ENCODE measurements at places on chromosomes 7 and 10. TPM values are rescaled to one million over a fixed set of nuclear protein-coding genes. Genes with fewer than 3 reads are reported as not detected.

DNA sequence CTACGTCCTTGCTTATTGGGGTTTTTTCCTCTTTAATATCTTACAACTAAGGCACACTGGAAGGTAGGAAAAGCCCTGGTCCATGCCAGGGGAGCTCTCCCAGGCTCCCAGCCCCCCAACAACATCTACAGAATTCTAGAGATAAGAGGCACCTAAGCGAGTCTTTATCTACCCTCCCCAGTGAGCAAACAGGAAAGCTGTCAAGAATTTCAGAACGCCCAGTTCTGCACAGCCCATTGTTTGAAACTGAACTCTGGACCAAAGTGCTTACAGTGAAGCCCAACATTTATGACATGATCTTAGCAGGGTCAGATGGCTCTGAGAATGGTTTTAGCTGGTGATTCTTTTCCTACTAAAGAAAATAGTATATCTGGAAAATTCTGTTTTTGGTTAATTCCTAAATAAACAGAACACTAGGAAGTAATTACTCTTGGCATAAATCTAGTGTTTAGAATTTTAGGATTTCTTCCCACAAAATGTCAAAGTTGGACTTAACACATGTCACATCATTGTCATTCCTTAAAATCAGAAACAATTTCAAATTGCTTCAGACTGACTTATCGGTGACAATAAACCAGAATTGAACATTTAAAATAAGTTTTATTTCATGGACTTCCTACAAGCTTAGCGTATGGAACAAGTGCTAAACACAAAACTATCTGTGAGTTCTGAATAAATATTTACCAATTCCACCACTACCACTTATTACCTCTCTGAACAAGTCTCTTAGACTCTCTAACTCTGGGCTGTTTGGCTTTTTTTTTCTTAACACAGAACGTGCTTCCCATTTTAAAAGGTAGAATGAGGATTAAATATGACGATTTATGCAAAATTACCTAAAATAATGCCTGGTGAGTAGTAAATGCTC lies 31.3 kb upstream of the RNF32 start:
- H3K4me1 ChIP-seq: peaks cover 20% of the 10 kb centered on the region
- peaks cover 44% of the 10 kb centered on the region for H3K27me3 ChIP-seq
- H3K4me3 ChIP-seq: no peak overlapping the region
- no peaks in the 10 kb centered on the region for H3K36me3 ChIP-seq

The SPDYE8 gene
- not detected for total RNA-seq

GRCh38 chr7:47991270-47991669 lies 11.9 kb upstream of the HUS1 start:
- no peak for DNase-seq
- peak overlapping the region; percentile 89 for H3K27ac ChIP-seq
- no peaks in the 10 kb centered on the region for H3K27me3 ChIP-seq
- peak overlapping the region; percentile 79 for H3K4me3 ChIP-seq

DNA sequence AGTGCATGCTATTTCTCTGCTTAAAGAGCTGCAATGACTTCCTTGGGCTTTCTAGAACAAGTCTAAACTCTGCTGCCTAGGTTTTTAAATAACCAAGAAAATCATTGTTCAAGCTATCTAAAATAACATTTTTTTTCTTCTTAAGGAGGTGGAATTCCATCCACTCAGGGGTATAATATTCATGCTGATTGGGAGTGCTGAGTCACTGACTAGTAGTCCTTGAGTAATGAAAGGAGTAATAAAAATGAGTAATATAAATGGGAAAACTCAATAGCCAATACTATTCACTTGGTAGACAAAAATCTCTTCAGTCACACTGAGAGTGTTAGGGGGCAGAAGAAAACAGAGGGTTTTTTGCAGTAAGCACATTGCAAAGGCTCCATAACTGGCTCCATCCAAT lies 72.0 kb downstream of the GFRA1 start:
- DNase-seq: no peak
- H3K27me3 ChIP-seq: no peaks in the 10 kb centered on the region
- H3K36me3 ChIP-seq: no peaks in the 10 kb centered on the region
- no peak overlapping the region for H3K27ac ChIP-seq
- H3K4me1 ChIP-seq: no peaks in the 10 kb centered on the region

The TMEM236 gene
- total RNA-seq: not detected

DNA sequence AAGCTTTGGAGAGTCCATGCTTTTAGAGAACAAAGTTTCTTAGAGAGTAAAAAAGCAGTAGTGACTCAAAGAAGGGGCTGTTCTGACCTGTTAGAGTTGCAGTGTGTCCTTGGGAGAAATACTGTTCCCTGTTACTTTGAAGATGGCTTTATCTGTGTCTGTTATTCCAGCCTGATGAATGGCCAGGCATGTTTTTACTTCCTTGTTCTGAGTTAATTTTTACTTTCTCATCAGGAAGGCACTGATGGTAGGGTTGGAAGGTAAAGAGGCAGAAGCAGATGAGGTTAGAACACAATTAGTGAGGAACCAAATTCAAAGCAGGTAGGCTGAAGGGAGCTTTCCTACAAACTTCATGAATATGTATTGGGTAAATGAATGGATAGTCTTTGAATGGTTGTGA lies 138.5 kb upstream of the PRKCQ start:
- no peaks in the 10 kb centered on the region for H3K36me3 ChIP-seq
- no peak overlapping the region for H3K27ac ChIP-seq
- H3K4me3 ChIP-seq: no peak overlapping the region
- peaks cover 10% of the 10 kb centered on the region for H3K4me1 ChIP-seq
- DNase-seq: no peak

DNA sequence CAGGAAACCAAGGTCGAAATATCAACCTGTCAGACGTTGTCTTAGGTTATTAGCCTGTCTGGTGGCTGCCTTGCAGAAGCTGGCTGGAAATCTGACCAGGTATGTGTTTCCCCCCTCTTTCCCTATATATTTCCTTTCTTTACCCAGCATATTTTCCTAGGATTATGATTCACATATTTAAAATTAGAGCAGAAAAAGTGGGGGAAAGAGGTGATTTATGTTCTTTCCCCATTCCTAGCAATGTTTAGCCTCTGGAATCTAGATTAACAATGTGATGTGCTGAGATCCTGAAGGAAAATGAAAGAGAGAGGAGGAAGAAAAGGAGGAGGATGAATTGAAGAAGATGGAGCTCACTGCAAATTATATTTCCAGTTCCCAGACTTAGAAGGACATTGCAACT lies 421.4 kb upstream of the AUTS2 start:
- no peaks in the 10 kb centered on the region for H3K4me1 ChIP-seq
- no peak overlapping the region for H3K4me3 ChIP-seq
- no peaks in the 10 kb centered on the region for H3K27me3 ChIP-seq
- no peak for DNase-seq
- H3K27ac ChIP-seq: no peak overlapping the region

DNA sequence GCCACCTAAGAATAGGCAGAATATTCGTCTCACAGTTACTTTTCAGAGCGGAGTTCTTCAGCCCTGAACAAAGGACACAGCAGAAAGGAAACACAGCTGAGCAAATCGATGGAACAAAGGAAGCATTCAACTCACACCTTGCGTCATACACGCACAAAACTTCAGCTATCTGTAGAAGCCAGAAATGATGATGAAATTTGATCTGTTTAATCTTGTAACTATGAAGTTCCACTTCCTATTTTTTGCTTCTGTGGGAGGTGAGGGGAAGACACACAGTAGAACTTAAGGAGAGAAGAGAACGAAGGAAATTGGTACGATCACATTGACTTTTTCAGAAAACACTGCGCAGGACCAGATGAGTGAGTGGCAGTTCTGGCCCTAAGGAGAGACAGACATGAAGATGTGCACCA lies 26.2 kb downstream of the FAM171A1 start:
- H3K27ac ChIP-seq: no peak overlapping the region
- no peak overlapping the region for H3K4me3 ChIP-seq
- no peaks in the 10 kb centered on the region for H3K36me3 ChIP-seq
- no peaks in the 10 kb centered on the region for H3K4me1 ChIP-seq
- H3K27me3 ChIP-seq: peaks cover 22% of the 10 kb centered on the region
- no peak for DNase-seq

DNA sequence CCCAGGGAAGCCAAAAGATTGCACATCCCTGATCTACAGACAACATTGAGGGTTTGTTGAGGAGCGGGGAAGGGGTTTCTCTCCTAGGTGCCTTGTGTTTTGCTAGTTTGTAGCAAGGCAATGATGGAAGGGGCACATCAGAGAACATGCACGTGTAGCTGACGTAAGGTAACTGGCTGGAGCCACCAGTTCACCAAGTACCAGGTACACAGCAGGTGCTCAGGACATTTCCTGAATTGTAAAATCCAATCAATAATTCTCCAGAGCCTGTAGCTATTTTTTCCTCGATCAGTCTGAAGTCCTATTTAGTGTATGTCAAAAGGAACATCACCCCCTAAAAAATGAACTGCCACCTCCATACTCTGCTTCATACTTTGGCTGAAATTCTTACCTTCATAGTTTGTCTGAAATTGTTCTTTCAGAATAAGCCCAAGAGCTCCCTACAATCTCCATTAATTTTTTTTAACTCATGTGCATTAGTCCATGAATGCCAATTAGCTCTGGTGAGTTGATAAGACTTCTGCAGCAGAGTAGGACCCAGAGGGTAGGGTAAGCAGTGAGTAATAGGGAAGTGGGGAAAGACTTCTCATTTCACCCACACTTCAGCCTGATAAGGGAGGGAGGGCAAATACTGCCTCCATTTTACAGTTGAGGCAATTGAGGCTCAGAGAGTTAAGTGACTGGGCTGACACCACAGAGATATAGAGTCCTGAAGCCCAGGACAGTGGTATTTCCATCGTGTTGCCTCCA lies 36.0 kb upstream of the SLC26A3 start:
- H3K27me3 ChIP-seq: peaks cover 5% of the 10 kb centered on the region
- H3K27ac ChIP-seq: no peak overlapping the region
- H3K4me1 ChIP-seq: no peaks in the 10 kb centered on the region
- H3K4me3 ChIP-seq: no peak overlapping the region
- no peak for DNase-seq

- H3K27ac ChIP-seq: no peak overlapping the region
- no peaks in the 10 kb centered on the region for H3K4me1 ChIP-seq
- H3K36me3 ChIP-seq: no peaks in the 10 kb centered on the region
- H3K4me3 ChIP-seq: no peak overlapping the region
Observed at GRCh38 chr7:4297918-4298219, 384.2 kb upstream of the FOXK1 start.

The YKT6 gene
- total RNA-seq: 70.2 TPM

The SLC29A4 gene
- total RNA-seq: 0.42 TPM

DNA sequence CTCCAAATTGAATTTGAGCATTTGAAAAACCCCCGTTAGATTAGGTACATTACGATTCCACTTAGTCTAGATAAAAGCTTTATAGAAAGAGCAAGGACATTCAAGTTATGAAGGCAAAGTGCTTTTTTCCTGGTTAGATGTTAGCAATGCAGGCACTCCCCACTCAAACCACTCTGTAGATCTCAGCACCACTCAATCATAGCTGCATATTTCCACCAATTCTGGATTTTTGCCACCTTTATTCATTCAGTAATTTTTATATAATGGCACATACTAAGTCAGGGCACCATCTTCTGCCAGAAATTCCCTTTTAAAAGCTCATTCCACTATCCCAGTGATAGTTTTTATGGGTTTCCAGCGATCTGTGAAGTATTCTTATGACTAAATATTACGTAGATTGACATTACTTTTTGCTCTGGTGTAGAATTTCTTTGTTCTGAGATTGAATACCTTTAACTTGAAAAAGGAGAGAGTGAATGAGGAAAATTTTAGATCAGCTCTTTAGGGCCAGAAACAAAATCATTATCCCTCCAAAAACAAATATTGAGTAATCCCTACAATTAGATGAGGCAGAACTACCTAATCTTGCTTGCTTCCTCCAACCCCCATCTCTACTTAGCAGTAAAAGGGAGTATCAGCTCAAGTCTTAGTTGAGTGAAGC lies 51.6 kb downstream of the RNLS start:
- H3K36me3 ChIP-seq: no peaks in the 10 kb centered on the region
- H3K27me3 ChIP-seq: peaks cover 15% of the 10 kb centered on the region
- no peaks in the 10 kb centered on the region for H3K4me1 ChIP-seq
- H3K27ac ChIP-seq: no peak overlapping the region

GRCh38 chr10:16478801-16479200 lies 42.0 kb downstream of the PTER start:
- no peaks in the 10 kb centered on the region for H3K4me1 ChIP-seq
- H3K27me3 ChIP-seq: no peaks in the 10 kb centered on the region

DNA sequence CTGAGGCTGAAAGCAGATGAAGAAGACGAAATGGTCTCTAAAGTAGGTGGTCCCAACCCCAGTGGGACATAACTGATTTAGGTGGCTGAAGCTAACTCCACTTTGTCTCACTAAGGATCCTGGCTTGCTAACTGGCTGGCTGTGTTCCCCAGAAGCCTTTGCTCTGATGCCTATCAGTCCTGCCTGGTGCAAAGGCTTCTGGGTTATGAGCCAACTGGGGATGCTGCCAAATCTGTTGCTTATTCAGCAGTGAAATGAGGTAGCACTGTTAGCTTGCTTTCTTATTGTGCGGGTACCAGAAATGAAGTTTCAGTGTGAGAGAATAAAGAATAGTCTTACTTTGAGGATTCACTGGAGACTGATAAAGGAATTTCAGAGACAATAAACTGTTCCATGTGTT lies 18.1 kb downstream of the PRKG1 start:
- no peak overlapping the region for H3K4me3 ChIP-seq
- no peaks in the 10 kb centered on the region for H3K27me3 ChIP-seq
- no peak for DNase-seq
- no peaks in the 10 kb centered on the region for H3K36me3 ChIP-seq
- no peaks in the 10 kb centered on the region for H3K4me1 ChIP-seq

The INMT gene
- not detected for total RNA-seq

DNA sequence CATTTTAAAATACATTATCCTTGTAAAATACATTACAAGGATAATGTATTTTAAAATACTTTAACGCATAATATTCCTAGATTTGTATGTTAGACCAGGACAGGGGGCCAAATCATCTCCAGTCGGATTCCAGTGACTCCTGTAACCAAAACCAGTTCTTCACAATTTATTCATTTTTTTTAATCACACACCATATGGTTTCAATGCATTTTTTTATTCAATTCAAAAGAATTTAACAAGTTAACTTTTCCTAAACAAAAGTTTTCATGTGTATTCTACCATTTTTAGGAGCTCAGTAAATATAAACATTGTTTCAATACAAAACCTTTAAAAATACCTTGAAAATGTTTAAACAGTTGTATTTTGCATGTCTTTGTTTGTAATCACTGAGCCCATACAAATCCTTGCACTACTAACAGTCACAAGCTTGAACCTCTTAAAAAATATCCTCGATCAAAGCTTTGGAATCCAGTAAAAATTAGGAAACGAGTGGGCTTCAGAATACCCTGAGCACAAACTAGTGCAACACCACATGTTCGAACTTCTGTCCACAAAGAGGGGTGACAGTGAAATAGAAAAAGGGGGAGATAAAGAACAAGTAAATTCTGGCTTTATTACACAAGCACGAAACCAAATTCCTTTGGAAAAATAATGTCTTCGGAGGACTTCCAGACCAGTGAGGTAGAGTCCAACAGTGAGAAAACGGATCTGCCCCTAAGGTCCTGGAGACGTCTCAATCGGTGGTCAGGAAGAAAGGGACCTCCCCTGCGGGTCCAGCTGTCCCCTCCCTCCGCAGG lies 1.6 kb downstream of the CCDC71L start:
- peaks cover 30% of the 10 kb centered on the region for H3K4me1 ChIP-seq
- H3K4me3 ChIP-seq: peak overlapping the region; percentile 92
- peak overlapping the region; percentile 86 for H3K27ac ChIP-seq
- DNase-seq: no peak
- H3K27me3 ChIP-seq: peaks cover 4% of the 10 kb centered on the region
- H3K36me3 ChIP-seq: peaks cover 10% of the 10 kb centered on the region

The STEAP1 gene
- not detected for total RNA-seq

The CABCOCO1 gene
- total RNA-seq: not detected

The SFTPA2 gene
- not detected for total RNA-seq

- H3K27me3 ChIP-seq: no peaks in the 10 kb centered on the region
- H3K27ac ChIP-seq: no peak overlapping the region
- no peaks in the 10 kb centered on the region for H3K4me1 ChIP-seq
Observed at GRCh38 chr10:99410876-99411275, 19.5 kb downstream of the GOT1 start.
